A549 treated with ZK216348 at 1 μM for 4 hours (cell line): ENCODE measurements at places on chromosomes 5 and 9. TPM values are rescaled to one million over a fixed set of nuclear protein-coding genes. Genes with fewer than 3 reads are reported as not detected.

SH3RF2 gene
- 1.6 to 3.1 TPM (median 2.5 TPM) in 5 replicates for total RNA-seq

STC2 gene
- total RNA-seq = 43.1 to 66.8 TPM (median 48.5 TPM) in 5 replicates

MYMK gene
- total RNA-seq = not detected in 5 replicates

BTNL8 gene
- not detected in 5 replicates for total RNA-seq

CAPSL gene
- total RNA-seq = not detected in 5 replicates

CCDC187 gene
- 0.04 TPM in 1 of 5 replicates, not detected in the others for total RNA-seq

SPRY4 gene
- total RNA-seq = 5.3 to 9.4 TPM (median 7.1 TPM) in 5 replicates

ARRDC3 gene
- 5.2 to 9.9 TPM (median 8.4 TPM) in 5 replicates for total RNA-seq

KLHL9 gene
- total RNA-seq = 11.7 to 20.5 TPM (median 18.7 TPM) in 5 replicates

PROB1 gene
- total RNA-seq = 0.18 to 0.37 TPM (median 0.28 TPM) in 5 replicates

CMBL gene
- 20.1 to 24.5 TPM (median 22.2 TPM) in 5 replicates for total RNA-seq

HIGD2A gene
- 227 to 279 TPM (median 258 TPM) in 5 replicates for total RNA-seq

MYOZ3 gene
- 0.07 to 0.09 TPM in 2 of 5 replicates, not detected in the others for total RNA-seq

PLCXD3 gene
- total RNA-seq = 0.04 to 0.29 TPM (median 0.18 TPM) in 5 replicates

PCDHGB6 gene
- total RNA-seq = 0.07 to 0.12 TPM (median 0.08 TPM) in 4 of 5 replicates, not detected in the other

IL5 gene
- not detected in 5 replicates for total RNA-seq

TMOD1 gene
- total RNA-seq = 1.7 to 2.9 TPM (median 2.3 TPM) in 5 replicates

GCNT1 gene
- total RNA-seq = 1.2 to 4.6 TPM (median 2.9 TPM) in 5 replicates

SLC23A1 gene
- total RNA-seq = 0.91 to 1.4 TPM (median 1.1 TPM) in 5 replicates

GKAP1 gene
- 4.0 to 7.5 TPM (median 5.8 TPM) in 5 replicates for total RNA-seq

SLC6A3 gene
- 0.13 to 0.45 TPM (median 0.16 TPM) in 5 replicates for total RNA-seq

SLC25A48 gene
- 0.22 TPM in 1 of 5 replicates, not detected in the others for total RNA-seq

C9 gene
- not detected in 5 replicates for total RNA-seq

PCDHGB2 gene
- total RNA-seq = 0.11 to 0.17 TPM (median 0.15 TPM) in 3 of 5 replicates, not detected in the others

ARHGEF39 gene
- total RNA-seq = 14.7 to 19.5 TPM (median 18.0 TPM) in 5 replicates

SLC1A3 gene
- 0.35 TPM in 1 of 5 replicates, not detected in the others for total RNA-seq

FUT7 gene
- total RNA-seq = 0.07 TPM in 1 of 5 replicates, not detected in the others

GHR gene
- 0.05 TPM in 1 of 5 replicates, not detected in the others for total RNA-seq

PCDHGB3 gene
- total RNA-seq = 0.12 to 0.29 TPM (median 0.27 TPM) in 5 replicates

FOXD4L4 gene
- 0.08 to 0.13 TPM (median 0.13 TPM) in 3 of 5 replicates, not detected in the others for total RNA-seq

CRHBP gene
- total RNA-seq = not detected in 5 replicates

ARHGEF37 gene
- 1.2 to 1.5 TPM (median 1.4 TPM) in 5 replicates for total RNA-seq

ERAP2 gene
- total RNA-seq = 0.93 to 2.4 TPM (median 1.3 TPM) in 5 replicates

LAMC3 gene
- total RNA-seq = 1.2 to 2.8 TPM (median 2.0 TPM) in 5 replicates

PLAC8L1 gene
- total RNA-seq = 0.34 to 0.75 TPM (median 0.70 TPM) in 3 of 5 replicates, not detected in the others

SPARC gene
- total RNA-seq = 13.5 to 27.1 TPM (median 21.9 TPM) in 5 replicates

ISOC1 gene
- total RNA-seq = 15.7 to 17.7 TPM (median 16.2 TPM) in 5 replicates

RANBP3L gene
- 0.06 TPM in 1 of 5 replicates, not detected in the others for total RNA-seq
